ENCODE measurements at places on chromosomes 13 and 19.

GRCh38 chr13:31207661-31208552 lies 8.1 kb downstream of the B3GLCT start:
- no peak for DNase-seq

GRCh38 chr19:47022140-47022536 lies 2.5 kb downstream of the NPAS1 start:
- DNase-seq, result no peak

- DNase-seq, result no peak
Observed at GRCh38 chr13:98921786-98922185, 56.1 kb downstream of the DOCK9 start.

GRCh38 chr13:63838366-63839110 lies 2422.9 kb upstream of the PCDH20 start:
- DNase-seq, result no peak

DNA sequence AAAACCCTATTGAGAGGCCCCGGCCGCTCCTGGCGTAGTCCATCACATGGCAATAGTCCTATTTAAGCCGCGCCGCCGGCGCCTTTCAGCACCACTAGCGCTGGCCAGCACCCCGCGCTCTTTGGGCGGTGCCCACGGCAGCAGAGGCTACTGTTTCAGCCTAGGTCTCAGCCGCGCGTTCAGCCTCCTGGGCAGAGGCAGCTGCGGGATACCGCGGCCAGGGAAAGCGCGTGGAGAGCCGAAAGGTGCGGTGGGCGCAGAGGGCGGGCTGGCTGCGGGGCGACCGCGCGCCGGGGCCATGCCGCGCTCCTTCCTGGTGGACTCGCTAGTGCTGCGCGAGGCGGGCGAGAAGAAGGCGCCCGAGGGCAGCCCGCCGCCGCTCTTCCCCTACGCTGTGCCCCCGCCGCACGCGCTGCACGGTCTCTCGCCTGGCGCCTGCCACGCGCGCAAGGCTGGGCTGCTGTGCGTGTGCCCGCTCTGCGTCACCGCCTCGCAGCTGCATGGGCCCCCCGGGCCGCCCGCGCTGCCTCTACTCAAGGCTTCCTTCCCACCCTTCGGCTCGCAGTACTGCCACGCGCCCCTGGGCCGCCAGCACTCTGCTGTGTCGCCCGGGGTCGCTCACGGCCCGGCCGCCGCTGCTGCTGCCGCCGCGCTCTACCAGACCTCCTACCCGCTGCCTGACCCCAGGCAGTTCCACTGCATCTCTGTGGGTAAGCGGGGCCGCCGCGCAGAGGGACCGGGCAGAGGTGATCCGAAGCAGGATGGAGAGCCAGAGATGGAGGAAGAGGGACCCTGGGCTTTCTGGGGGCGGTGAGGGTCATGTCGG lies at the start of gene GSX1:
Gene GSX1, plus strand, starts transcription at position 91 of the 826 bp plus-strand sequence. Its CDS starts 208 bp downstream, at position 299.
- no peak for DNase-seq

DNA sequence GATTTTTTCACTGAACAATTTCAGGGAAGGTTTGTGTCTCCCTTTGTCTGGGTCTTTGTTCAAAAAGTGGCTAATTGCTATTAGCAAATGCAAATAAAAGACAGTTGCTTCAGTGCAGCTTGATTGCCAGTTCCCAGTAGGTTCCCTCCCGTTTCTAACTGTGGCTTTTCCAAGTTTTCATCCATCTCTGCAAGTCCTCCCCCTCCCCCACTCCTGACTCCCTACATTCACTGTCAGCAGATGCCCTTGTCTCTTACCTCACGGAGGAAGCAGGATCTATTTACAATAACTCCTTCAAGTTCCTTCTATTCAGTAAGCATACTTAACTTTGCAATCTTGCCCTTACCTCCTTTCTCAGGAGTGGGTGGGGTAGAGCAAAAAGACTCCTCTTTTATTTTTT lies 55.4 kb upstream of the SCEL start:
- no peak for DNase-seq

GRCh38 chr19:37699057-37699456 lies 20.5 kb downstream of the ZNF607 start:
- no peak for DNase-seq

- DNase-seq, result no peak
Observed at GRCh38 chr19:38786572-38787265, 2.3 kb upstream of the LGALS7B start.

DNA sequence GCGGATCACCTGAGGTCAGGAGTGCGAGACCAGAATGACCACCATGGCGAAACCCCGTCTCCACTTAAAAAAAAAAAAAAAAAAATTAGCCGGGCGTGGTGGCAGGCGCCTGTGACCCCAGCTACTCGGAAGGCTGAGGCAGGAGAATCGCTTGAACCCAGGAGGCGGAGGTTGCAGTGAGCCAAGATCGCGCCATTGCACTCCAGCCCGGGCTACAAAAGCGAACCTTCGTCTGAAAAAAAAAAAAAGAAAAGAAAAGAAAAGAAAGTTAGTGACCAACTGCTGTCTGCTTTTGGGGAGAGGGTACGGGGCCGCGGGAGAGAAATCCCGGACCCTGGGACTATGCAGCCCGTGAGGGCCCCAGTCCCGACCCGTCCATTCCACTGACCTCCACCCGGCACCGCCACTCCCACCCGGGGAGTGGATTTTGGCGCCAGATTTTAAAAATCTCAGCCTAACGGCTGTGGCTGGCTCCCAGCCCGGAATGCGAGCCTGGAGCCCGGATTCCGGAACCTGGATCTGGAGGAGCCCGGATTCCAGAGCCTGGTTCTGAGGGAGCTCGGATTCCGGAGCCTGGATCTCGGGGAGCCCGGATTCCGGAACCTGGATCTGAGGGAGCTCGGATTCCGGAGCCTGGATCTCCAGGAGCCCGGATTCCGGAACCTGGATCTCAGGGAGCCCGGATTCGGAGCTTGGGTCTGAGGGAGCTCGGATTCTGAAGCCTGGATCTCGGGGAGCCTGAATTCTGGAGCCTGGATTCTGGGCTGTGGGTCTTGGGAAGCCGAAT lies 6.1 kb upstream of the LMNB2 start:
- no peak for DNase-seq

DNA sequence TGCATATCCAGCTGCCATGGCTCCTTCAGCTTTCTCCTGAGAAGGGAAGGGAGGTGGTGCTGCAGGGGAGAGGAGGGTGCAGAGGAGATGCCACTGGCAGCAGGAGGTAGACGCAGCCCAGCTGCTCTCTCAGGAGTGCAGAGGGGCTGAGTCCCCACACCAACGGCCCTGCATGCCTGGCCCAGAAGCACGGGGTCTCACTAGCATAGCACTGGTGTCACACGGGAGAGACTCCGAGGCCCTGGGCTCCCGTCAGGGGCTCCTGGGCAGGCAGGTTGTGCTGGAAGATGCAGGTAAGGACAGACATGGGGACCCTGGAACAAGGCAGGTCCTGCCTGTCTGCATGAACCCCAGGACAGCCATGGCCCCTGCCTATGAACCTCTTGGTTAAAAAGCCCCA lies 80.1 kb downstream of the C1QTNF9 start:
- DNase-seq, result no peak

DNA sequence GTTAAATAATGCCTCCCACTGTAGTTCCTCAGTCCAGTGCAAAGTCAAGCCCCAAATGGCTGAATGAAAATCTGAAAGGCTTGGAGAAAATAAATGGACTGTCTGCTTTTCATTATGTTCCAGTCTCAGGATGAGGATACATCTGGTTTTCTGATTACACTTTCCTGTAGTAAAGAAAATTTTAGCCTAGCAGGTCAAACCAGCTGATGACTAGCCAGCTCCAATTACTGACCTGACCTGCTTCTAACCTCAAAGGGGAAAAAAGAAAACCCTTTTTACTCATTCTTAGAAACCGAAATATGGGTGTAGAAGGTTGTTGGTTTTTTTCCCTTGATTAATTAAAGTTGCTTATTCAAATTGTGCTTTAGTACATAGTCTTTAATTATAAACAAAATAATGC lies 418.4 kb downstream of the EFNB2 start:
- no peak for DNase-seq

GRCh38 chr19:3263866-3264265 lies 39.4 kb downstream of the CELF5 start:
- no peak for DNase-seq

DNA sequence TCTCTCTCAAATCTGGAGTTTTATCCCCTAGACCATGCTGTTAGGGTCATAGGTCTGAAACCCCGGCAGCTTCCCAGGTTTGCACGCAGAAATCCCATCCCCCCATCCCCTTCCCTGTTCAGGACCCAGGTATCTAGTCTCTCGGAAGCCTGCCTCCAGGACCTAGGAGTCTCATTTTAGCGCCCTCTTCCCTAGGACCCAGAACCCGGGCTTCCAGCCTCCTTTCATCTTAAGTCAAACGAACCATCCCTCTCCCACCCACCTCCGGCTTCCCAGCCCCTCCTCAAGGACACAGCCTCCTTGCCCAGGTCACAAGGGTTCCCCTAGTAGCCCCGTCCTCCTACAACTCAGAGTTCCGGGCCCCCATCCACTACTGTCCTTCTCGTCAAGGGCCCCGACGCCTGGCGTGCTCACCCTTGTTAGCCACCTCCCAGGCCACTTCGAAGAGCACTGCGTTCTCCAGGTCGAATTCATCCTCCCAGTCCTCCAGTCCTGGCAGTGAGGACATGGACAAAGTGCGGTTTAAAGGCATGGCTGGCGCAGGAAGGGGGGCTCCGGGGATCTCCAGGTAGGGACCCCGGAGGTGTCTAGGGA lies 431 bp downstream of the GYS1 start:
- no peak for DNase-seq

DNA sequence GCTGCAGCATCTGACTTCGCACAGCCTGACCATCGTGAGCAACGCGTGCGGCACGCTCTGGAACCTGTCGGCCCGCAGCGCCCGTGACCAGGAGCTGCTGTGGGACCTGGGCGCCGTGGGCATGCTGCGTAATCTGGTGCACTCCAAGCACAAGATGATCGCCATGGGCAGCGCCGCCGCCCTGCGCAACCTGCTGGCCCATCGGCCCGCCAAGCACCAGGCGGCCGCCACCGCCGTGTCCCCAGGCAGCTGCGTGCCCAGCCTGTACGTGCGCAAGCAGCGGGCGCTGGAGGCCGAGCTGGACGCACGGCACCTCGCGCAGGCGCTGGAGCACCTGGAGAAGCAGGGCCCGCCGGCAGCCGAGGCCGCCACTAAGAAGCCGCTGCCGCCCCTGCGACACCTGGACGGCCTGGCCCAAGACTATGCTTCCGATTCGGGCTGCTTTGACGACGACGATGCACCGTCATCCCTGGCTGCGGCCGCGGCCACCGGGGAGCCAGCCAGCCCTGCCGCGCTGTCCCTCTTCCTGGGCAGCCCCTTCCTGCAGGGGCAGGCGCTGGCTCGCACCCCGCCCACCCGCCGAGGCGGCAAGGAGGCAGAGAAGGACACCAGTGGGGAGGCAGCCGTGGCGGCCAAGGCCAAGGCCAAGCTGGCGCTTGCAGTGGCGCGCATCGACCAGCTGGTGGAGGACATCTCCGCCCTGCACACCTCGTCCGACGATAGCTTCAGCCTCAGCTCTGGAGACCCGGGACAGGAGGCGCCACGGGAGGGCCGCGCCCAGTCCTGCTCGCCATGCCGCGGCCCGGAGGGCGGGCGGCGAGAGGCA lies 13.6 kb downstream of the C19orf25 start:
- DNase-seq, result no peak

DNA sequence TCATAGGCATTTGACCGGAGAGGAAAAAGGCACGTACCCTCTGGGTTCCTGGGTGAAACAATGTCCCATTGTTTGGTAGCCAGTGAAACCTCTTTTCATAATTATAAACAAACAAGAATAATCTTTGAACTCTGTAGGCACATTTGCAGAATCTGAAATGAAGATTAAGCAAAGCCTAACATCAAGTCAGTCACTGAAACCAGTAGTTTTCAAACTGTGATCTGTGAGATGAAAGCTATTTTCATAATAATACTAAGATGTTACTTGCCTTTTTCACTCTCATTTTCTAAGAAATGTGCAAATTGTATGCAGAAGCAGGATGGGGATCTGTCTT lies 105.4 kb downstream of the WDFY2 start:
- no peak for DNase-seq

DNA sequence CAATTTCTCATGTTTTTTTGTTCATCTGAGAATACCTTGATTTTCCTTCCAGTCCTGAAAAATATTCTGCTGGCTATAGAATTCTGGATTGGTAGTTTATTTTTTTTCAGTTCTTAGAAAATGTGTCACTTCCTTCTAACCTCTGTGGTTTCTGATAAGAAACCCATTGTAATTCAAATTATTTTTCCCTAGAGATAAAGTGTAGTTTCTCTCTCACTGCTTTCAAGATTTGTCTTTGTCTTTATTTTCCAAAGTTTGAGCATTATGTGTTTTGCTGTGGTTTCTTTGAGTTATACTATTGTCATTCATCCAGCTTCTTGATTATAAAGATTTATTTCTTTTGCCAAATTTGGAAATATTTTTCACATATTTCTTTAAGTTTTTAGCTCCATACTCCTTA lies 324.0 kb upstream of the SPRY2 start:
- DNase-seq, result no peak

DNA sequence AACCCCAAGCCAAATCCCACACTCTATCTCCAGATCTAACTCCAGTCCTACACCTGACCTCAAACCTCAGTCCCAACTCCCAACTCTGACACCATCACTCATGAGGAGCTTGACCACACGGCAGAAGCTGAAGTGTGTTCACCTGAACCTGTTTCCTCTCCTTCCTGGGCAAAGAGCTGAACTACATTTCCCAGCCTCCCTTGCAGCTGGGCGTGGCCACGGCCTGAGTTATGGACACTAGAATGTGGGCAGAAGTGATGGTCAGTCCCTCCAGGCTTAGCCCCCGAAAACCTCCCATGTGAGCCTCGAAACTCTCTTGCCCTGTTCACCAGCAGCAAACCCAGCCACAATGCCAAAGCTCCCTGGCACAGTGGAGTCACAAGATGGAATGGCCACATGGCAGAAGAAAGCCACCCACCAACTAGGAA lies 19.5 kb upstream of the MEIS3 start:
- no peak for DNase-seq

- DNase-seq, result no peak
Observed at GRCh38 chr19:32330213-32330857, 15.1 kb upstream of the ZNF507 start.

DNA sequence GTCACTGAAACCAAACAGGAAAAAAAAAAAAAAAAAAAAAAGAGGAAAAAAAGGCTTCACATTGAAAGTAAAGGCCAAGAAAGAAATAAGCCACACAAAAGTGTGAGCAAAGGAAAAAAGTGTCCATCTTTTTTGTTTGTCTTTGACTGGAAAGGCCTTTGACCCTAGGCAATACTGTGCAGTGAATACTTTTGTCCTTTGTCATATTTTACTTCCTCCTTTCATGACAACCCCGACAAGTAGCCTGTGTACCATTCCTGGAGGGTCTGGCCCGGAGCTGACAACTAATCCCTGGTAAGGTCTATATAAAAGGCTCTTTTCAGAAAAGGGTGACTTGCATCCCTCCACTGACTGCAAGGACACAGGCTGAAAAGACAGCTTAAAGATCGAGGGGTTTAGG lies 12.9 kb upstream of the MICU2 start:
- DNase-seq, result no peak

- peak; percentile 90 for DNase-seq
Observed at GRCh38 chr19:50728084-50728737, 5.0 kb downstream of the CLEC11A start.

DNA sequence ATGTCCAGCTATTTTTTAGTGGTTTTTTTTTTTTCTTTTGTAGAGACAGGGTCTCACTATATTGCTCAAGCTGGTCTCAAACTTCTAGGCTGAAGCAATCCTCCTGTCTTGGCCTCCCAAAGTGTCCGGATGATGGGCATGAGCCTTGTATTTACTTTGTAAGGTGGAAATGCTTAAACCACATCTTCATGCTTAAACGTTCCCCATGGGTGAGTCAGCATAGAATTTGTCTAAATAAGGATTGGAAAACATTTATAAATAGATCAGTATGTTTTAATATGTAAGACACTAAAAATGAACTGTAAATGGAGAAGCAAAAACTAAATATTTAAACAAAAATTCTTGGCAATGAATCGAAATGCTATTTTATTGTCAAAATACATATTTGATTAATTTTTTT lies 698.0 kb downstream of the PCDH9 start:
- no peak for DNase-seq
